Activated CD4-positive, alpha-beta T cell treated with anti-CD3 and anti-CD28 coated beads, Interleukin-2, amount 50 U/mL, for 16 hours (primary cell): ENCODE measurements at places on chromosomes 11 and 22.

GRCh38 chr11:63641727-63642126 is 27.5 kb upstream of the PLAAT3 start:
- no peak for DNase-seq

DNA sequence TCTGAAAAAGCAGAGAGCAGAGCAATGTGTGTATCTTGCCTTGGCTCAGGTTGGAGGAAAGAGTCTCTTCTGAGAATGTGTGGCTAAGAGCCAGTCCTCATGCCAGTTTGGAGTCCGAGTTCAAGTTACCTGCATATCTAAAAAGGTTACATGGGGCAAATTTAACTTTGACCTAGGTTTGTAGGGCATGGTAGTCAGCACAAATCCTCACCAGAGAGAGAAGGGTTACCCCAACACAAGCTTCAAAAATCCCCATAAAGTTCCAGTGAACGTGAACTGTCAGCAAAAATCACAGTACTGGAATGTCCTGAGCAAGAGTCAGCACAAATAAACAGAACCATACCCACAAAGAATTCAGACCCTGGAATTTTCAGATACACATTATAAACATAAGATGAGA is 13.8 kb downstream of the SDHD start:
- DNase-seq, result no peak

DNA sequence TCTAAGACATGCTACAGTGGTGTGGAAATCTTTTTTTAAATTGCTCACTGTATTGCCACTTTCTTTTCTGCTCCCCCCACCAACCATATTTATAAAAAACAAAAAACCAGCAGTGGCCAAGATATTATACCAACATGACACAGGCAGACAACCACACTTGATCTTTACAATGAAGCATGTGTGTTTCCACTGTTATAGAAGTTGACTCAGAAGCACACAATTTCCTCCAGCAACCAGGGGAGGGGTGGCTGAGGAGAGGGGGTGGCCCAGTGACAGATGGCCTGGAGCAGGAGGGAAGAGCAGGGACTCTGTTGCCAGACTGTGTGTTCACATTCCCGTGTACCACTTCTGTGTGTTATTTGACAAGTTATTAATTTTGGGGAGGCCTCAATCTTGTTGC is 14.8 kb downstream of the CD59 start:
- DNase-seq, result peak; percentile 48

GRCh38 chr11:61011229-61011870 is 39.9 kb downstream of the CD6 start:
- no peak for DNase-seq

- peak; percentile 32 for DNase-seq
These were observed 55.4 kb upstream of the LINC01488 start for GRCh38 chr11:69425895-69426544.

- DNase-seq, result no peak
These were observed 97.9 kb downstream of the MORC2 start for GRCh38 chr22:30870451-30871345.

DNA sequence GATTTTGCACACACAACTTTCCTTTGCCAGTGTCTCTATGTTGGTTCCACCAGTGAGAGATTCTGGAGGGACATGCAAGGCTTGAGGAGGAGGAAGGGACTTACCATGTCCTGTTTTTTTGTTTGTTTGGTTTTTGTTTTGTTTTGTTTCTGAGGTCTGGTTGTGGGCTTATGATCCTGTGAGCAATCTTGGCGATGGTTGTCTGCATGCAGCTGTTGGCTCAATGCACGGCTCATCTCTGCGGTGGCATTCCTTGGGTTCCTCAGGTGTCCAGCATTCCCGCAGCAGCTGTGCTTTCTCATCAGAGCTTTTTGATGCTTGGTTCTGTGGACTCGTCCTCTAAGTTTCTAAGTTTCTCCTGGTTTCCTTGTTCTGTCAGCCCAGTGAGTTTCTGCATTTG is 4.8 kb upstream of the NNMT start:
- DNase-seq, result no peak

- no peak for DNase-seq
These were observed 17.9 kb upstream of the MUC6 start for GRCh38 chr11:1054143-1055108.

DNA sequence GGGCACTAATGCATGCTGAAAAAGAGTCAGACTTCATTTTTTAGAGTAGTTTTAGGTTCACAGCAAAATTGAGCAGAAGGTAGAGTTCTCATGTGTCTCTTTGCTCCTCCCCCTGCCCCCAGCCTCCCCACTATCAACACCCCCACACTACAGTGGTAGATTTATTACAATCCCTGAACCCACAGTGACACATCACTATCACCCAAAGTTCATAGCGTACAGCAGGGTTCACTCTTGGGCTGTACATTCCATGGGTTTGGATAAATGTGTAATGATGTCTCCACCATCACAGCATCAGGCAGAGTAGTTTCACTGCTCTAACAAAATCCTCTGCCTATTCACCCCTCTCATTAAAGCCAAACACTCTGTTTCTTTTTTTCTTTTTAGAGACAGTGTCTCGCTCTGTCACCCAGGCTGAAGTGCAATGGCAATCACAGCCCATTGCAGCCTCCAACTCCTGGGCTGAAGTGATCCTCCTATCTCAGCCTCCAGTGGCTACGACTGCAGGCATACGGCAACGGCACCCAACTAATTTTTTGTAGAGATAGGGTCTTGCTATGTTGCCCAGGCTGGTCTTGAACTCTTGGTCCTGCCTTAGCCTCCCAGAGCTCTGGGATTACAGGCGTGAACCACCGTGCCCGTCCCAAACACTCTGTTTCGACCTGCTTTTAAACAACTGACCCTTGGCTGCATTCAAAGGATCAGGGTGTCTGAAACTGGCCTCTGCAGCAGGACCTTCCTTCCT is 4.1 kb downstream of the BEST1 start:
- DNase-seq, result no peak

DNA sequence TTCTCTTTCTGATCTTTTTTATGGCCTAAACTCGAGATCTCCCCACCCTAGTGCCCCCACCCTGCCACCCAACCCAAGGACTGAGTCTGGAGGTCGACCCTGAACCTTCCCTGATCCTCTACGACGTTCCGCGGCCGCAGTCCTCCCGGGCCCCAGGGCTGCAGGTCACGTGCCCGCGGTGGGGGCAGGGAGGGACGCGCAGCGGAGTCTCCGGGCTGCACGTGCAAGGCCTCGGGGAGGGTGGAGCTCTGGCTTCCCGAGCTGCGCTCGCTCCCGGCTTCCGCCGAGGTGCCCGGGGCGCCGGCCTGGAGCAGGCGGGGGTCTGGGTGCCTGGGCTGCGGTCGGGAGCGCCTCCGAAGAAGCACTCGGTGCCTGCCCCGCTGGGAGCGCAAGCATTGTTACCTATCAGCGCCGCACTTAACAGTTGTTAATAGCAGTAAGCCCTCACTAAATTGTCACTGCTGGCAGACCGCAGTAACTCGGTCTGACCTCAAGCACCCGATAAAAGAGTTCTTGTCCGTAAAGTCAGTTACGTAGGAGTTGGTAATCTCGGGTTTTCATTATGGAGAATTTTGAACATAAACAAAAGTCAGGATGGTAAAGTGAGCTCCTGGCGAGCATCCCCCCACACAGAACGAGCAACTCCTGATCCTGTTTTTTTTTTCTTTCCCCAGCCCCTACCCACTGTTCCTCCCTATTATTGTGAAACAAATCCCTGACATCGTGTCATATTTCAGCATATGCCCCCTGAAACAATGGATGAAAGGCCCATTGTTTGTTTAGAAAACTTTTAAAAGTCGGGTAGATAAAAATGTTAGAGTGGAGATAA is 69.7 kb upstream of the EP300 start:
- peak; percentile 86 for DNase-seq

DNA sequence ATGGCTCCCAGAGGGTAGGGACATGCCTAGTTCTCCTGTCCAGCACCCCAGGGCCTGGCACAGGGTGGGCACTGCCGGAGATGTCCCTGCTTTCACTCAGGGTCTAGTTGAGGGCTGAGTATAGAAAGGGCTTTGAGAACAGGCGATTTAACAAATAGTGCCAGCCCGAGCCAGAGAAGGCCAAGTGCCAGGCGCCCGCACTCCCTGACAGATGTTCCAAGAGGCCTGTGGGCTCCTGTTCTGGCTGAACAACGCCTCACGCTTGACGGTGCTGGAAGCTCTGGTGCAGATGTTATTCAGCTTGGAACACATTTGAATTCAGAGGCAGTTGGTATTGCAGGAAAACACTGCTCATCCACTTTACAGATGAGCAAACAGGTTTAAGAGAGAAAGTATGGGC is 46.5 kb downstream of the NFAM1 start:
- no peak for DNase-seq

- DNase-seq, result no peak
These were observed 61.8 kb upstream of the ADA2 start for GRCh38 chr22:17281026-17281425.

GRCh38 chr22:22164541-22165272 is 79.9 kb upstream of the VPREB1 start:
- no peak for DNase-seq

DNA sequence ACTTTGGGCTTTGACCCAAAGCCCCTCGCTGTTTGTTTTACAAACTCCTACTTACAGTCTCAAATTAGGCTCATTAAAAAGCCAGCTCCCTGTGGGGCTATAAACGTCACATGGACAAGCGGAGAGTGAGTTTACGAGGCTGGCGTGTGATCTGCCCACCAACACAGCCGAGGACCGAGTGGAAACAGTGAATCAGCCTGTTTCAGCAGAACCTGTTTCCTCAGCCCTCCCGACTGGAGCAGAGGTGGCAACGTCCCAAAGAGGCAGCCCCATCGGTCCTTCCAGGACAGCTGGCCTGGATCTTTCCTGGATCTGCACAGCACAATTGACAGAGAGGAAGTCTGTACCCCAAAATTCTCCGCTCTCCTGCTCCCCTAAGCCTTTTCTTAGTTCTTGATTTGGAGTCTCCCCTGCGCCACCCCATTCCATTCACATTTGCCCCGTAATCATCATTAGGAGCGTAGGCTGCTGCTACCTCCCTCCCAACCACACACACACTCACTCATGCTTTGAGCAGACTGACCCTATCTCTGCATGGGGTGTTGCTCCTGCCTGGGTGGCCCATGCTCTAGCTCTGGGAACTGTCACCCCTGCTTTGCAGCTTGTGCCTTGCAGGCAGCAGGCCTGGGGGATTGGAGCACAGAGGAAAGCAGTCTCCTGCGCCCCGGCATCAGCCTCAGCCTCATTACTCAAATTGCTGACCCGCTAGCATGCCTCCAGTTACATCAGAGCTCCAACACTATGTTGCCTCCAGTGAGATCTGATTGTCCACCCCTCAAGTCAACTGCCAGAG is 117.8 kb downstream of the NAT10 start:
- no peak for DNase-seq

DNA sequence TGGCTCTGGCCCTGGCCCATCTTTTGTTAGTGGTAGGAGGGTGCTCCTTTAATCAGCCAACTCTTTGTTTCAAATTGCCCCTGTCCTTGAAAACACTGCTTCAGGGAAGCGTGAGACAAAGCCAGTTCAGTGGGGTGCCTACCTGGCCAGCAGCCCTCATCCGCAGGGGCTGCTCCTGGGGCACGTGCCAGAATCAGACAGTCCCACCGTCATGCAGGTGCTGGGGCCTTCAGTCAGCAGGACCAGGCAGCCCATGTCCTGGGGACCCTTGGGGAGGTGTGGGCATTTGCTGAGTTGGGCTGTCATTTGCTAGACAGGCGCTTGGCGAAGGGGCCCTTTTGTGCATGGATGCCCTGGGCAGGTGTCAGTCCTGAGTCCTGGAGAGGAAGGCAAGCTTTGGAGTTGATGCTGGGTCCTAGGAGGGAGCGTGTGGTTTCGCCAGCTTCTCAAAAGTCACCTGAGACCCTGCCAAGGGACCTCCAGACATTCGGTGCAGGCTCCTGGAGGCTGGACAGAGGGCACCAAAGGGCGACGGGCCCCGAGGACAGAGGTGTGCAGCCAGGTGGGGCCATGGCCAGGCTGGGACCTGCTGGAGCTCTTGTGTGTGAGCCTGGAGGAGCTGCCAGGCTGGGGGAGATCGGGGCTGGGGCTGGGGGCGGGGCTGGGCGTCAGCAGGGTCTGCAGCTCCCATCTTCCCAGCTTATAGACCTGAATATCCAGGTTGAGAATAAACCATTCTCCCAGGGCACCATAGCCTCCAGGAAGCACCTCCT is 15.0 kb upstream of the RTN4R start:
- DNase-seq, result no peak

DNA sequence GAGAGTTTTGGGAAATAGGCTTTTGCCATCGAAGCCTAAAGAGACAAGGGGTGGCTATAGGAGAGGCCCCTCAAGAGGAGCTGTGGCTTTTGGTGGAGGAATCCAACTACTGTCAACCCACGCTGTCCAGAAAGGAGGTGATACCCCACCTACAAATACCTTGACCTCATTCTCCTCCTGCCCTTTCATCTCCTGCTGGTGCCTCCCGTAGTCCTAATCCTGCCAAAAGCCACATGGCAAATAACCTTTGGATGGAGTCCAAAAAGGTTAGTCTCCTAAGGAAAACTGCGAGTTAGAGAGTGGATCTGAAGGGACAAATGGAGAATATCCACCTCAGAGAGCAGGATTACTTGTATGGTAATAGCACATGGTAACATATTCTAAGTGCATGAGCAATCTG is 112.7 kb downstream of the PDE3B start:
- no peak for DNase-seq

DNA sequence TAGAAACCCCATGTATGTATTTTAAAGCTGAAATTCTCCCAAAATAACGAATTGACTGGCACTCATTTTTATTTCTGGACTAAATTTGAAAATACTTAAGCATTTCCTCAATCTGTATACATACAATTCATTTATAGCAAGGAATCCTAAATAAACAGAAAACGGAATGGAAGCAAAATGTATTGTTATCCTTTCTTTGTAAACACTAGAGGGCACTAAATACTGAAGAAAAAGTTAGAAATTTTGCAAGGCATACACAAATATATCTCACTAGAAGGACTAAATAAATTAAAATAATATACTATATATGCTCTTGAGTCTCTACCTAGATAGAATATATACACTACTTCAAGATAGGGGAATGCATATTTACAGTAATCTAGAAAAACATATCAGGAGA is 23.1 kb upstream of the ANO5 start:
- DNase-seq, result no peak

DNA sequence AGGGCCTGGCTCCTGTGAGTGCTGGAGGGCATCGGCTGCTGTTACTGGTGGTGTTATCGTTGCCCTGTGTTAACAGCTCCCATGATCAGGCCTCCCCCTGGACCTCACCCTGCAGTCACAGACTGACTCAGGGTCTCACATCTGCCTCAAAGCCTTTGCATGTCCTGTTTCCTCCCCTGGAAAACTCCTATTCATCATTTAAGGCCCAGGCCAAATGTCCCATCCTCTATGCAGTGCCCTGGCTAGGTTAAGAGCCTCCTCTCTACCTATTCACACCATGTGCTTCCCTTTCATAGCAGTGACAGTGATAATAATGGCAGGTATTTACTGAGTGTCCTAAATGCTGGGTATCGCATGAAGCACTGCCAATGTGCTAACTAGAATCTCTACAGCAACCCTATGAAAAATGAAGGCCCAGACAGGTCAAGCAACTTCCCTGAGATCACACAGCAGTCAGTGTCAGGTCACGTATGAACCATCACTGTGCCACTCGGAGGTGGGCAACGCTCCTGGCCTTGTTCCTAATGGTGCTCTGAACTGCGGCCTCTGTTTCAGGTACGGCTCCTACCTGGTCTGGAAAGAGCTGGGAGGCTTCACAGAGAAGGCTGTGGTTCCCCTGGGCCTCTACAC is 9.3 kb downstream of the TSPO start:
- DNase-seq, result no peak
